ENCODE measurements at places on chromosomes 2 and 18.

- DNase-seq = no peak
Observed at GRCh38 chr18:267380-267687, 513 bp downstream of the THOC1 start.

DNA sequence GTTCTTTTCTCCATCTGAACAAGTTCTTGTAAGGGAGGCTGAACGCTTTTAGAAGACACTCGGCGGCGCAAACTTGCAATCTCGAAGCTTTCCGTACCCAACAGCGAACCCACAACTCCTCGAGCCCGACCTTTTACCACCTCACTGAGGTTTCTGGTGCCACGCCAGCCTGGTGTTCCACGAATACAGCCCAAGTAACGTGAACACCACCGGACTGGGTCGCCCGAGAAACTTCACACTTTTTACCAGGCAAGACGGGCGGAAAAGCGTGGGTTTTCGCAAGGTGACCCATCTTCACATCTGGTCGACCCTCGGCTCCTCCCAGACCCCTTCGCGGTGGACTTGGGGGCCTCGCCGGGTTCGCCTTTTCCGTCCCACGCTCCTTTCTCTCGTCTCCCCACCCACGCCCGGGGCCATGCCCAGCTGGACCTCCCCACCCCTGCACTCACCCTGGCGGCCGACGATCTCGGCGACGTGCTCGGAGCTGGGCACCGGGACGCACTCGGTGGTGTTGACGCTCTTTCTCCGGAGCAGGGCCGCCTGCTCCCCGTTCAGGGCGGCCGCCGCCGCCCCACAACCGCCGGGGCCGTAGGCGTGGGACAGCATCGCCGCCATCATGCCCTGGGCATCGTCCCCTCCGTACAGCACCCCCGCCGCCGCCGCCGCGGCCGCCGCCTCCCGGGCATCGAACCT lies 1.2 kb downstream of the MEX3C start:
- peak; percentile 57 for DNase-seq

GRCh38 chr18:49214706-49215105 lies 245.7 kb downstream of the DYM start:
- DNase-seq = no peak

- no peak for DNase-seq
Observed at GRCh38 chr2:191907545-191907944, 60.7 kb upstream of the CAVIN2 start.

DNA sequence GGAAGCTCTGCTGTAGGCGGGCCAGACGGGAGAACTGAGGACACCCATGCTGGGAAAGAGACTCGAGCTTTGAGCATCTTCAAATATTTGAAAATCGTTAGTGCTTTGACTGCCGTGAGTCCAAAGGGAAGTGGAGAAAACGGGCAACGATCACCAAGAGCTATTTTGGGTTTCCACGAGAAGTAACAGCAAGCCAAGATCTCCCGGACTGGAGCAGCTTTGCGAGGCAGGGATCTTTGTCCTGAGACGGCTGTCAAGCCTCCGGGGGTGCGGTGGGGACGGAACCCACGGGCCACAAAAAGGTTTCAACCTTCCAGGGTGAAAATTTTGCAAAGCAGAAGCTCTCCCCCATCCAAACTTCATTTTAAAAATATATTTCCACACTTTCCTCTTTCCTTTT lies 195.8 kb downstream of the NDUFA10 start:
- DNase-seq = no peak
